Activated CD4-positive, alpha-beta T cell treated with anti-CD3 and anti-CD28 coated beads for 24 hours (primary cell): ENCODE measurements at places on chromosomes 12 and 14.

DNA sequence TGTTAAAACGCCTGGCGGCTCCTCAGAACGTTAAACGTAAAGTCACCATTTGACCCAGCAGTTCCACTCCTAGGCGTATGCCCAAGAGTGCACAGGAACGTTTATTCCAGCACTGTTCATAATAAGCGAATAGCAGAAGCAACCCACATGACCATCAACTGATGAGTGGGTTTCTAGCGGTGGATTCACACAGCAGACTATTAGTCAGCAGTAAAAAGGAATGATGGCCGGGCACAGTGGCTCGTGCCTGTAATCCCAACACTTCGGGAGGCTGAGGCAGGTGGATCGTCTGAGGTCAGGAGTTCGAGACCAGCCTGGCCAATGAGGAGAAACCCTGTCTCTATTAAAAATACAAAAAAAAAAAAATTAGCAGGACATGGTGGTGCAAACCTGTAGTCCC, 22.4 kb upstream of the FBRSL1 start:
- DNase-seq: no peak

DNA sequence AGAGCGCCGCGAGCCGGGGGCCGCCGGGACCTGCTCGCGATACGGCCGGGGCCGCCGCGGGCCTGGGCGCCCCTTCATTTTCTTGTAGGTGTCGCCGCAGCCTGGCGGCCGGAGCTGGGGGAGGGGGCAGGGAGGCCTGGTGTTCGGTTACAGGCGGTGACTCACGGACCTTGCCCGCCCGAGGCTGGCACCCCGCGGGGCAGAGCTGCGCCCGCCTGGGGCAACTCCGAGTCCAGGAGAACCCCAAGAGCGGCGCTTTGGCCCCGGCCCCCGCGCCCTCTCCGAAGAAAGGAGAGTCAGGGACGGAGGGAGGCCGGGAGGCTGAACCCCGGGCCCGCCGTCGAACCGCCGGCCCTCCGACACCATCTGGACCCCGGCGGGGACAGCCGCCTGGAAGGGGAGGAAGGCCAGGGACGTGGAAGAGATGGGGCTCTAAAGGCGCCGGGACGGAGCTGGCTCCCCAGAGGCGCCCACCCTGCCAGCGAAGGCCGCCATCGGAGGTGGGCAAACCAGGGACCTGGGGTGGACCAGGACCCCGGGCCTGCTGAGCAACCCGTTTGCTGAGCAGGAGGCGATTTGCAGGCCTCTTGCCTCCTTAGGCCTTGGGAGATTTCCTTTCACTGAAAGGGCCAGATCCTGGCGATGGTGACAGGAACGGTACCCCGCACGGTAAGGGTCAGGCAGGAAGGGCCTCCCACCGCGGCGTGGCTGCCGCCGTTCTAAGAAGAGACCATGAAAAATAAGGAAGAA, 843 bp upstream of the NUAK1 start:
- no peak for DNase-seq

DNA sequence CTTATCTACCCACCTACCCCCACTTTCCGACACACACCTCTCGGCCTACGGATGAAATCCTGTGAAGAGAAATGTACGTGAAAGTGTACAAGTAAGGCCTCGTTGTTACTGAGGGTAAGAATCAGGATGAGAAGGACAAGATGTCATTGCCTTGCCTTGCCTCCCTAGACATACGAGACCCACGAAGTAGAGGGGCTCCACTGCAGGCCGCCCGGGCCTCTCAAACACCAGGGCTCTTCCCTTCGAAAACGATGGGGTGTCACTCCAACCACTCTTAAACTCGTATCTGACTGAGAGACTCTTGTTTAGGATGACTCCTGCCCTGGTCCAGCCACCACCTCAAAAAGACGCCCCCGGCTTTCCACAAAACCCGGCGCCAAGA, 498 bp downstream of the RACGAP1 start:
- no peak for DNase-seq

- no peak for DNase-seq
These were observed 47.9 kb upstream of the PLEKHG7 start for GRCh38 chr12:92654929-92655328.

GRCh38 chr12:62899568-62900390, 35.2 kb downstream of the PPM1H start:
- no peak for DNase-seq

DNA sequence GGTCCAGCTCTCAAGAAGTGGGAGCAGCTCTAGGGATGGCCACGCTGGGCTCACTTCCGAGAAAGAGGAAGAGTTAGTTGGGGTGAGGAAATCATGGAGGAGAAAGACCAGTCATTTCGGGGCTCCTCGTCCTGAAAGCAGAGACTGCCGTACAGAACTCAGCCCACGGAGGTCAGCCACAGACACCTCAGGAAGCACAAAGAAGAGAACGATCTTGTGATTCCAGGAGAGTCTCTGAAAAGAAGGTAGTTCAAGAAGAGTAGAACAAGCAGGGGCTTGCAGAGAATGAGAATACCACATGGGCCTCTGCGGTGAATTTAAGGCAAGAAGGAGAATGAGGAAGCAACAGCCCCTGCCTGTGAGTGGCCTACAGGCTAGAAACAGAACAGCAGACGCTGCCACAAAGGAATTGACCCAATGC, 311.9 kb downstream of the CACNA1C start:
- DNase-seq: no peak

- DNase-seq: no peak
These were observed 858 bp upstream of the SYT10 start for GRCh38 chr12:33440477-33440876.

GRCh38 chr12:108181095-108181454, 52.0 kb downstream of the WSCD2 start:
- no peak for DNase-seq

- DNase-seq: no peak
These were observed 12.2 kb downstream of the MYRFL start for GRCh38 chr12:69837191-69837590.

GRCh38 chr12:71948390-71948789, 9.7 kb downstream of the TPH2 start:
- DNase-seq: no peak
